ENCODE measurements at places on chromosomes 1 and 21.

GRCh38 chr1:186099336-186100104 is 275.5 kb downstream of the TPR start:
- no peak for DNase-seq

DNA sequence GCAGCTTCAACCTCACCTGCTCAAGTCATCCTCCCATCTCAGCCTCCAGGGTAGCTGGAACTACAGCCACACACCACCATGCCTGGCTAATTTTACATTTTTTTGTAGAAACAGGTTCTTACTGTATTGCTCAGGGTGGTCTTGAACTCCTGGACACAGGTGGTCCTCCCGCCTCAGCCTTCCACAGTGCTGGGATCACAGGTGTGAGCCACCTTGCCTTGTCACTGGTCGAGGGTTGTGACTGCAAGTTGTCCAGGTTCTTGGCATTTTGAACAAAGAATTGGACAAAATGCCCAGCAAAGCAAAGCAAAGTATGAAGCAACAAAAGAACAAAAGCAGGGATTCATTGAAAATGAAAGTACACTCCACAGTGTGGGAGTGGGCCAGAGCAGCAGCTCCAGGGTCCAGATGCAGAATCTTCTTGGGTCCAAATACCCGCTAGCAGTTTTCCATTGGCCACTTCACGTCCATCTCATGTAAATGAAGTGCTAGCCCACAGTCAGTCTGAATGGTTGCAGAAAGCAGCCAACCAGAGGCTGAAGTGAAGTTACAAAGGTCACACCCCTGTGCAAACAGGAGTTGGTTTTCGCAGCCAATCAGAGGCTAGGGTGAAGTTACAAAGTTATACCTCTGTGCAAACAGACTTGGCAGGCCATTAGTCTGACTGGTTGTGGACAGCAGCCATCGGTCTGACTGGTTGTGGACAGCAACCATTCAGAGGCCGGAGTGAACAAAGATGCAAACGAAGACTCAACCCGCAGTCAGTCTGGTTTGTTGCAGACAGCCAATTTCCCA is 109.5 kb upstream of the KIF26B start:
- no peak for DNase-seq

GRCh38 chr1:235648954-235649367 is 623 bp downstream of the GNG4 start:
- no peak for DNase-seq

GRCh38 chr1:150999051-150999674 is 7.5 kb downstream of the MINDY1 start:
- DNase-seq = no peak

GRCh38 chr1:2151252-2151651 is 43.3 kb downstream of the FAAP20 start:
- DNase-seq = no peak

GRCh38 chr1:245181158-245181517 is 26.4 kb downstream of the KIF26B start:
- DNase-seq = no peak

All from SIG-M5 (cell line).